ENCODE measurements at places on chromosomes 2 and 18.

GRCh38 chr2:239025096-239025801, 177.4 kb downstream of the TWIST2 start:
- H3K36me3 ChIP-seq, result no peaks in the 10 kb centered on the region
- no peak overlapping the region for H3K27ac ChIP-seq
- peaks cover 8% of the 10 kb centered on the region for H3K4me1 ChIP-seq

- peak overlapping the region; percentile 3 for H3K4me3 ChIP-seq
- H3K36me3 ChIP-seq, result no peaks in the 10 kb centered on the region
- no peak for DNase-seq
- peaks cover 36% of the 10 kb centered on the region for H3K4me1 ChIP-seq
- H3K27me3 ChIP-seq, result no peaks in the 10 kb centered on the region
These were observed 7.7 kb downstream of the MGAT5 start for GRCh38 chr2:134261398-134262131.

GRCh38 chr2:110973262-110973661, 147.5 kb upstream of the BCL2L11 start:
- no peak for DNase-seq
- peaks cover 37% of the 10 kb centered on the region for H3K27me3 ChIP-seq
- H3K36me3 ChIP-seq, result no peaks in the 10 kb centered on the region
- no peak overlapping the region for H3K27ac ChIP-seq

GRCh38 chr18:62894681-62895390, 179.5 kb downstream of the PHLPP1 start:
- no peak overlapping the region for H3K4me3 ChIP-seq
- H3K27ac ChIP-seq, result no peak overlapping the region
- H3K4me1 ChIP-seq, result no peaks in the 10 kb centered on the region
- H3K36me3 ChIP-seq, result no peaks in the 10 kb centered on the region
- H3K27me3 ChIP-seq, result no peaks in the 10 kb centered on the region

DNA sequence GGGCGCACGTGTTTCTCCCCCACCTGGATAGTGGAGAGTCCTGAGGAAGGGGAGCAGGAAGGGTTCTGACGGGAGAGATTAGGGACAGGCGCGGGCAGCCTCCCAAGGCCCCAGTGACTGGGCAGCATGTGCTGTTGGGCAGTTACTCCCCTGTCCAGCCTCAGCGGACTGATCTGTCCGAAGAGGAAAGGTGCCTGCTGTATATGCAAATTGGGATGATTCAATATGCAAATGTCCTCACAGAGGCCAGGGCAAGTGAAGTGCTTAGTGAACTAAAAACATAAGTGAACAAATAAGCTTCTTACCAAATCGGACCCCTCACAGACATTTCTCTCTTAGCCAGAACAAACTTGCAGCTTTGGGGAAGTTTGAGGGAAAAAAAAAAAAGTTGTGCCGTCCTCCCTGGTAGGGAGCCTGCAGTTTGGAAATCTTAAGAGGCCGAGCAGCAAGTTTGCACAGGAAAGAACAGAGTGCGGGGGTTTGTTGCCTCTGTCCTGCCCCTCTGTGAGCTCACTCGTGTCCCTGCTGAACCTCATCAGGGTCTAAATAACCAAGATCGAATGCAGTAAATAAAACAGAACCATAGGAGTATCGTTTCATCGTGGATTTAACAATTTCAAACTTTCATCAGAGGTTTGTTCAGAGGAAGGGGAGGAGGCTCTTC, 141.4 kb downstream of the KCTD1 start:
- no peaks in the 10 kb centered on the region for H3K4me1 ChIP-seq
- no peak overlapping the region for H3K4me3 ChIP-seq
- no peaks in the 10 kb centered on the region for H3K36me3 ChIP-seq
- no peaks in the 10 kb centered on the region for H3K27me3 ChIP-seq
- no peak for DNase-seq

DNA sequence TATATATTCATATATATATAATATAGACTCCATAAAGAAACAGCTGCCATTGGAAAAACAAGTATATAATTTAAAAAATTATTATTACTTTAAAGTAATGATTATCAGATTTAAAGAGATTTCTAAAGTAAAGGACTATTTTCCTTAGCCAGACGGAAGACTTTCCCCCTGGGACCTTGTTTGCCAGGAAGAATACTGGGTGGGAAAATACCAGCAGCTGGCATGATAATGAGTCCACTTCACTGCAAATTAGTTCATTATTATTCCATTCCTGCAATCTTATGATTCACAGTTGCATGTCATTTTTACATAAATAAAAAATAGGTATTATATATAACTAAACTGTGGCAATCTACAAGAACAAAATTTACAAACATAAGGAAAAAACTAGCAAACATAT, 339.8 kb upstream of the CDH7 start:
- no peak overlapping the region for H3K27ac ChIP-seq
- H3K4me1 ChIP-seq, result no peaks in the 10 kb centered on the region
- H3K4me3 ChIP-seq, result no peak overlapping the region
- DNase-seq, result no peak

DNA sequence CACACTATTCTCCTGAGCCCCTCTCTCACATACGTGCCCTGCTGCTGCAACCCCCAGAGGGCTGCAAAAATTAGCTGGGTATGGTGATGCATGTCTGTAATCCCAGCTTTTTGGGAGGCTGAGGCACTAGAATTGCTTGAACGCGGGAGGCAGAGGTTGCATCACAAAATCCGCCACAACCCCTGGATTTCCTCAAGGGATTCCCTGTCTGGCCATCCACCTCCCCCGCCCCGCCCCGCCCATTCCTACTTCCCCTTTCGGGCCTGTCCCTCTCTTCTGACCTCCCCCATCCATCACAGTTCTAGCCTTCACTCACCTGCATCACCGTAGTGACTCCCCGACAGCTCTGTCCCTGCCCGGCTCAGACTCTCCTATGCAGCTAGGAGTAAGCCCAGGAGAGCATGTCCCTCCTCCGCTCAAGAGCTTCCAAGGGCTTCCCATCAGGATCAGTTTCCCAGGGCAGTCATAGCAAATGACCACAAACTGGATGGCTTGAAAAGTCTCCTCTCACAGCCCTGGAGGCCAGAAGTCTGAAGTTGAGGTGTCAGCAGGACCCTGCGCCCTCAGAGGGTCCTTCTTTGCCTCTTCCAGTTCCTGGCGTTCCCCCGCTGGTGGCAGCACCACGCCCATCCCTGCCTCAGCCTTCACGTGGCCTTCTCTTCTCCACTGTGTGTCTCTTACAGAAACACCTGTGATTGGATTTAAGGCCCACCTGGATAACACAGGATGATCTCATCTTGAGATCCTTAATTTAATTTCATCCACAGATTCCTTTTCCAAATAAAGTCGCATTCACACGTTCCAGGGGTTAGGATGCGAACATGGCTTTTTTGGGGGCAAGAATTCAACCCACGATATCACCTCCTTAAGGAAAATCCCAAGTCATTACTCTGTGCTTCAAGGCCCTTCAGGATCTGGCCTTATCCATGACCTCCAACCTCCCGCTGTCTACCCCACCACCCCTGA, 58.5 kb downstream of the HS1BP3 start:
- H3K36me3 ChIP-seq, result no peaks in the 10 kb centered on the region
- H3K27ac ChIP-seq, result peak overlapping the region; percentile 90
- H3K4me3 ChIP-seq, result no peak overlapping the region
- no peak for DNase-seq
- H3K27me3 ChIP-seq, result no peaks in the 10 kb centered on the region
- peaks cover 53% of the 10 kb centered on the region for H3K4me1 ChIP-seq

GRCh38 chr2:209344349-209344748, 79.5 kb upstream of the MAP2 start:
- no peak for DNase-seq
- no peaks in the 10 kb centered on the region for H3K27me3 ChIP-seq
- H3K36me3 ChIP-seq, result no peaks in the 10 kb centered on the region
- no peaks in the 10 kb centered on the region for H3K4me1 ChIP-seq
- H3K27ac ChIP-seq, result no peak overlapping the region

DNA sequence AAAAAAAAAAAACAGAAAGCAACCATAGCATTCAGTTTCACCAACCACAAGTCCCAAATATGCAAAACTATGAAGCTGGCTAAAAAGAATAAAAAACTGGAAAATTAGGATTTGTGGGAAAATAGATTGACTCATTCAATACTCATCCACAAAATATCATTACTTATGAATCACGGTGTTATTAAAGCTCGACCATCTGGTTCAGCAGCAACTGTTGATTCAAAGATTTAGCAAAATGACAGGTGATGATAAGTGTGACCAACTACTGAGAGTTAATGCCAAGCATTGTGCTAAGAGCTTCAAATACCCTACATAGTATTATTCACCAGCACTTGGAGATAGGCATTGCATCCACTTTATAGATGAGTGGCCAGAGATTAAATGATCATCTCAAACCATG, 26.2 kb upstream of the XDH start:
- H3K27ac ChIP-seq, result no peak overlapping the region
- H3K27me3 ChIP-seq, result no peaks in the 10 kb centered on the region
- peaks cover 12% of the 10 kb centered on the region for H3K4me1 ChIP-seq

- no peaks in the 10 kb centered on the region for H3K27me3 ChIP-seq
- no peaks in the 10 kb centered on the region for H3K4me1 ChIP-seq
- H3K36me3 ChIP-seq, result no peaks in the 10 kb centered on the region
These were observed 152.8 kb downstream of the L3MBTL4 start for GRCh38 chr18:6261938-6262337.

DNA sequence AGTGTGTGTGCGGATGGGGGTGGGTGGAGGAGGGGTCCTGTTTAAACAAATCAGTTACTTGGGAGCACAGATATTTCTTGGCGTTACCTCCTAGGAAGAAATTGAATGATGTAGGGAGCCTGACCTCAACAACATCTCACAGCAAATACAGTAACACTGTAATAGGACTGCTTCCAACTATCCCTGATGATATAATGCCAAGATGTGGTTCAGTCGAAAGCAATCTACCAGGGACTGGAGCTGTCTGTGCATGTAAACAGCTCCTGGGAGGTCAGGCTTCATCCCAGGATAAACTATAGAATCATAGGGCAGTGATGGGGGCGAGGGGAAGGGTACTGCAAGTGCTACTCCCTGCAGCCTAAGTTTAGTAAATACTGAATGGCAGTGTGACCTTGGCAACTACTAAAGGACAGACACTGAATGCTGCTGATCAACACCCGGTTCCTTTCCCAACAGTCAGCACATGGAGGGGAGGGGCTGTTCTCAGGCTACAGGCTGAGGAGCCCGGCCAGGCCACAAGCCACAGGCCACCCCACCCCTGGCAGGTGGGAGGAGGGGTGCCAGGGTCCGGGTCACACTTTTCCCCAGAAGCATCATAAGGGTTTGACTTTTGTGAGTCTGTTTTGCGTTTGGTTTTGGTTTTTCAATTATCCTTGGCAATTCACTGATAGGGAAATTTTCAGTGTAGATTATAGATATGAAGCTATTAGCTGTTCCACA, 85.3 kb upstream of the ZNF397 start:
- H3K4me3 ChIP-seq, result no peak overlapping the region
- DNase-seq, result no peak
- no peak overlapping the region for H3K27ac ChIP-seq
- no peaks in the 10 kb centered on the region for H3K36me3 ChIP-seq
- no peaks in the 10 kb centered on the region for H3K27me3 ChIP-seq
- no peaks in the 10 kb centered on the region for H3K4me1 ChIP-seq

- H3K36me3 ChIP-seq, result no peaks in the 10 kb centered on the region
- H3K4me1 ChIP-seq, result no peaks in the 10 kb centered on the region
- no peak for DNase-seq
- H3K4me3 ChIP-seq, result no peak overlapping the region
- no peaks in the 10 kb centered on the region for H3K27me3 ChIP-seq
These were observed 25.6 kb downstream of the BCL2 start for GRCh38 chr18:63293935-63294334.

GRCh38 chr2:46079985-46080560, 217.1 kb upstream of the EPAS1 start:
- DNase-seq, result no peak
- no peak overlapping the region for H3K4me3 ChIP-seq
- H3K36me3 ChIP-seq, result no peaks in the 10 kb centered on the region
- no peaks in the 10 kb centered on the region for H3K27me3 ChIP-seq
- peaks cover 35% of the 10 kb centered on the region for H3K4me1 ChIP-seq

GRCh38 chr2:234626566-234627130, 129.8 kb upstream of the ARL4C start:
- H3K27me3 ChIP-seq, result peaks cover 17% of the 10 kb centered on the region
- H3K4me1 ChIP-seq, result peaks cover 3% of the 10 kb centered on the region
- no peak overlapping the region for H3K27ac ChIP-seq
- no peak for DNase-seq

DNA sequence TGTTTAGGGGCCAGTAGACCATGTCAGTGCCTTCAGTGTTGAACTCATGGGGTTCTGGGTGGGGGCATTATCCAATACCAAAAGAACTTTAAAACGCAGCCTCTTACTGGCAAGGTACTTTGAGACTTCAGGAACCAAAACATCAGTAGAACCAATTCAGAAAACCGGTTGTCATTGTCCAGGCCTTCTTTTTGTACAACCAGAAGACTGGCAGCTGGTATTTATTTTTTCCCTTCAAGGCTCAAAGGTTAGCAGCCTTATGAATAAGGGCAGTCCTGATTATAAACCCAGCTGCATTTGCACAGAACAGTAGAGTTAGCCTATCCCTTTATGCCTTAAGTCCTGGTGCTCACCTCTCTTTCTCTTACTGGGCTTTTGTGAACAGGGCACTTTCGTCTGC, 113.8 kb upstream of the EML6 start:
- no peak overlapping the region for H3K4me3 ChIP-seq
- H3K27me3 ChIP-seq, result no peaks in the 10 kb centered on the region
- H3K4me1 ChIP-seq, result peaks cover 18% of the 10 kb centered on the region
- no peak for DNase-seq
- no peak overlapping the region for H3K27ac ChIP-seq
